Frontal cortex (tissue), 4 donors: ENCODE measurements at places on chromosomes 4 and X. TPM values are rescaled to one million over a fixed set of nuclear protein-coding genes. Genes with fewer than 3 reads are reported as not detected.

GRCh38 chr4:21134994-21135393 lies 434.7 kb downstream of the PACRGL start:
- DNase-seq: no peak

- no peak for DNase-seq
Observed at GRCh38 chr4:950136-951020, 18.1 kb downstream of the TMEM175 start.

GRCh38 chr4:15753786-15754185 lies 24.3 kb upstream of the CD38 start:
- DNase-seq: no peak

GRCh38 chr4:159273141-159273438 lies 170.2 kb downstream of the RAPGEF2 start:
- DNase-seq: no peak

DNA sequence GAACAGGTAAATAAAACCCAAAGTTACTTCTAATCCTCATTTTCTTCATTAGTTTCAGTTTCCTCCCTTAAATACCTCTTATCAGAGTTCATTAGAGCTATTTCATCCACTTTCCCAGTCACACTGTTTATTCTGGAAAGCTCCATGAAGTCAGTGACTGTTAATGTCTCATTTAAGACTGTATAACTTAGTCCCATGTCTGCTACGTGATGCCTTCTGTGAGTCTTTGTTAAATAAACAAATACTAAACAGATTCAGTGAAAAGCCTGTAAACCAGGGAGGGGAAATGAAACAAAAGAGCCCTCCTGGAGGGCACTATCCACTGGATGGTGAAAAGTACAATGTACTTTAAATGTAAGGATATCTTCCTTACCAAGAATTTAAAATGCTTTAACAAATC lies 24.7 kb downstream of the ACE2 start:
- no peak for DNase-seq

DNA sequence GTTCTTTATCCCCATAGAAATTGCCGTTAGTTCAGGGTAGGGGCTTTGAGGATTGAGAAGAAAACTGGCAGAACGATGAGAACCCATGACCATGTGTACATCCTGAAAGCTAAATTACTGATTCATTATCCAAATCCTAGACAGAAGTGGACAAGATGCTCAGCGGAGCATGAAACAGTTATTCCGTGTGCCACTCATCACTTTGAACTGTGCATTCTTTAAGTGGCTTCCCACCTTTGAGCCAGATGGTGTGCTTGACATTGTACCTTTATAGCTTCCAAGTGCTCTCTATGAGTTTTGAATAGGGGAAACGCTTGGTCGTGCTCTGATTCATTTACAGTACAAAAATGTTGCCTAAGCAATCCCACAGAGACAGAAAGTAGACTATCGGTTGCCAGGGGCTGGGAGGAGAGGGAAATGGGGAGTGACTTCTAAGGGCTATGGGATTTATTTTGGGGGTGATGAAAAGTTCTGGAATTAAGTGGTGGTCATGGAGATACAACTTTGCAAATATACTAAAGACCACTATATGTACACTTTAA lies 100.0 kb downstream of the DOCK11 start:
- DNase-seq: no peak

The TNMD gene
- not detected for total RNA-seq

DNA sequence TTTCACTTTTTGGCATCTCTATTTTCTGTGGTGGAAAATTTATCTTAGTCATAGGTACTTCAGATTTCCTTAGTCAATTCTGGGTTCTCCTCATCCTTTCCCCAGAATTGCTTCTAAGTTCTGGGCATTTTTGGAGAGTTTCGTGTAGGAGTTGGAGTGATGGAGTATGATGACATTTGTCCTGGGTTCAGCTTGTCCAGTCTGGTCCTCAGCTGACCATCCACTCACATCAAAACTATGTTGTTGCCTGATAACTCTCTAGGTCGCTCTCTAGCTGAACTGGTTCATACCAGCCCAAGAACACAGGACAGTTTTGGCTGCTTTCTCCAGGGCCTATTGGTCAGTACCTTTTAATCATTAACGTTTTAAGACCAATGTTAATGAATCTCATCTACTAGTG lies 13.2 kb downstream of the PTTG2 start:
- DNase-seq: no peak

DNA sequence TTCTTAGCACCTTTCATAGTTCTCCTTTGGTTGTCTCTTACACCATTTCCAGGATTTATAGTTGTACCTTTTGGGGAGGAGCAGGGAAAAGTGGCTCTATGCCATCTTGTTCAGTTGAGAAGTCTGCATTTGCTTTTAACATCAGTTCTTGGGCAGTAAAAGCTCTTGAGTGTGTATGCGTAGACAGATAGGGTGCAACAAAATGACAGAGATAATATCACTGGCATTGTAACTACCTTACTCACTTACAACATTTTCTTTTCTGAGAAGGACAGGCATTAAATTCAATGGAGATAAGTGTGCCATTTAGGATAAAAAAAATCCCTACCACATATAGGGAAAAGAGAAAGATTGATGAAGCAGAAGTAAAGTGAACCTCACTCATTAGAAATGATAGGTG lies 38.9 kb downstream of the ADGRG4 start:
- DNase-seq: no peak

GRCh38 chr4:99891351-99891750 lies 2.9 kb downstream of the LAMTOR3 start:
- no peak for DNase-seq

GRCh38 chrX:32448320-32448719 lies 763.0 kb downstream of the DMD start:
- DNase-seq: no peak

DNA sequence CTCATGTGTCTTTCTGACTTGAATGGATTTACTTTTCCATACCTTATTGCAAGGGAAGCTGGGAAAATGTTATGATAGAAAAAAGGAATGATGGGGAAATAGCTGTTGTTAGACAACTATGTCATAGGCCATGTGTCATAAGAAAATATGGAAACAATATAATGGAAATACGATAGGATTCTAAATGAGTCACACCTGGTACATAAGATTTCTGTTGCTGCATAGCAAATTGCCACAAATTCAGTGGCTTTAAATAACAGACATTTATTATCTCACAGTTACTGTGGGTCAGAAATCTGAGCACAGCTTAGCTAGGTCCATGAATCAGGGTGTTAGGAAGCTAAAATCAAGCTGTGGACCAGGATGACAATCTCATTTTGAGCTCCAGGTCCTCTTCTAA lies 44.6 kb upstream of the ANKRD50 start:
- no peak for DNase-seq

The DDX3X gene
- total RNA-seq: 208 TPM

DNA sequence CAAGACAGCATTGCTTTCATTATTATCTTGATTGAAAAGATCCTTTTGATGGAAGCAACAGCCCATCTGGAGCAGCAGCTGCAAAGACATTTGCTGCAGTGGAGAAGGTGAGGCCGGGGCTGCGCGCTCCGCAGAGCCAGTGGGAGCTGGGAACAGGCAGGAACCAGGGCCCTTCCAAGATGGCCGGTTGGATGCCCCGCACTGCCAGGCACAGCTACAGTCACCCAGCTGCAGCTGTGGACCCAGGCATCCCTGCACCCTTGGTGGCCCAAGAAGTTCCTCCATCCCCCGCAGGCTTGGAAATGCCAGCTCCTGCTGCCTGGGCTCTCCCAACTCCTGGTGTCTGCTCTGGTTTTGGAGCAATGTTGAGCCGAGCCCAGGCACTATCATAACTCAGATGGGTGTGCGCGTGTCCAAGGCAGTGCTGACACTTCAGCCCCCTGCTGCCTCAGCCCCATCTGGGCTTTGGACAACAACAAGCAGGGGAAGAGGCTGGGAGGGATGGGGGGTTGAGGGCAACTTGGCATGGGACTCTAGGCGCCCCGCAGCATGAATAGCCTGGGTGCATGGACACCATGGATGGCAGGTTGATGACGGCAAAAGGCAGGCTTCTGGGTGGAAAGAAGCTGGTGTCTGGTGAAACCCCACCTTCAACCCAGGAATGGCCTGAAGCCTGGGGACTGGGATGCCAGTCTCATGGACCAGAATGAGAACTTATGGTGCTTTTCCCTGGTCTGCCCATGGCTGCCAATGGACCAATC lies 371.8 kb downstream of the FSTL5 start:
- DNase-seq: no peak

DNA sequence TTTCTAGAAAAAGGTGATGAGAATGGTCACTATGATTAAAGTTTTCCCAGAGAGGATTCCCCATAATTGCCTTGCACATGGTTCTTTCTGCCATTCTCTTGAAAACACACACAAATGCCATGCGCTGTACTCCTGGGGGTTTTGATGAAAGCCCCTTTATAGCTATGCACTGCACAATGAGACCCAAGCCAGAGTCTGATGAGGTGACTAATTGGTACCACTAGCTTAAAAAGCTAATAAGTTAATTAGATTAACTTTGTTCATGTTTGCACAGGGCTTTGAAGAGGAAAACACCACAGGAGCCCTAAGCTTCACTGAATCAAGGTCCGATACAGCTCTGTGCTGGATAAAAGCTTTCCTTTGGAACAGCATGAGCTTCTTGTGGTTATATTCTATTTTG lies 132.2 kb downstream of the NKX6-1 start:
- DNase-seq: no peak
